ENCODE measurements at places on chromosomes 4 and X.
A peak's percentile ranks its signal among the peaks of the same experiment; 100 is the strongest.

GRCh38 chrX:56281789-56282188, 49.6 kb downstream of the KLF8 start:
- no peaks in the 10 kb centered on the region for H3K4me1 ChIP-seq
- peaks cover 6% of the 10 kb centered on the region for H3K27me3 ChIP-seq
- DNase-seq = no peak
- peaks cover 6% of the 10 kb centered on the region for H3K36me3 ChIP-seq

- no peak for DNase-seq
- no peak overlapping the region for H3K4me3 ChIP-seq
- H3K4me1 ChIP-seq = peaks cover 3% of the 10 kb centered on the region
- H3K27me3 ChIP-seq = no peaks in the 10 kb centered on the region
Measured at GRCh38 chr4:108174856-108175255, 6.1 kb upstream of the LEF1 start.

GRCh38 chr4:951186-951585, 18.9 kb downstream of the TMEM175 start:
- H3K27me3 ChIP-seq = no peaks in the 10 kb centered on the region
- H3K4me1 ChIP-seq = no peaks in the 10 kb centered on the region
- DNase-seq = no peak
- no peak overlapping the region for H3K4me3 ChIP-seq
- H3K27ac ChIP-seq = no peak overlapping the region
- peaks cover 74% of the 10 kb centered on the region for H3K36me3 ChIP-seq

DNA sequence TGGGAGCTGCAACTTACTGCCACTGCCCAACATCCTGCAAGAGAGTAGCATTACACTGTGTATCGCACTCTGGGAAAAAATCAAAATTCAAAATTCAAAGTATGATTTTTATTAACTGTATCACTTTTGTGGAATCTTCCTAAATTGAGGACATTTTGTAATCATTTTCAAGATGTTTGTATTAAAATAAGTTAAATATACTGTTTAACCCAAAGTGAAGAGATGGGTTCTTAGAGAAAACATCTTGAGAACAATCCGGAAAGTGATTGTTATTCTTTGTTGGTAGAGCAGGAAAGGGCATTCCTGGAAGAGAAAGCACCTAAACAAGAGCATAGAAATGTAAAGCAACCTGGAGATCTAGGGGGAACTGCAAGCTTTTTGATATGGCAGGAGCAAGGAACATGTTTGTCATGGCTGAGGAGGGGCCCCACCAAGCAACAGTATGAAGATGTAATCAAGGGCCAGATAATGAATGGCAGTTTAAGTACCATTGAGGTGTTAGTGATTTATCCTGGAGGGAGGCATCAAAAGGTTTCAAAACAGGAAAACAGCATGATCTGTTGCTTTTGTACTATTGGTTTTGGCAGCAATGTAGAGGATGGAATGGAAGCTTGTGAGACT, 14.1 kb upstream of the SEC24D start:
- no peaks in the 10 kb centered on the region for H3K36me3 ChIP-seq
- DNase-seq = no peak
- peak overlapping the region; percentile 31 for H3K4me3 ChIP-seq
- H3K27me3 ChIP-seq = no peaks in the 10 kb centered on the region

DNA sequence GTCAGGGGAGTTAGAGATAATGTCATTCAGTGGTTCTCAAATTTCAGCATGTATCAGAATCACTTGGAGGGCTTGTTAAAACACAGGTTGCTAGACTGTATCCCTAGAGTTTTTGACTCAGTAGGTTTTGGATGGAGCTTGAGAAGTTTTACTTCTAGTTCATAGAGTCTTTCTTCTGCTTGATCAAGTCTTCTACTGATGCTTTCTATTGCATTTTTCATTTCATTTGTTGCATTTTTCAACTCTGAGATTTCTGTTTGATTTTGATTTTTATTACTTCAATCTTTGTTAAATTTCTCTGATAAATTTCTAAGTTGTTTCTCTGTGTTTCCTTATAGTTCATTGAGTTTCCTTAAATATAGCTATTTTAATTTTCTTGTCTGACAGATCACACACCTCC, 361.4 kb downstream of the RAPGEF2 start:
- H3K4me3 ChIP-seq = no peak overlapping the region
- H3K36me3 ChIP-seq = no peaks in the 10 kb centered on the region
- no peak for DNase-seq
- H3K27ac ChIP-seq = no peak overlapping the region
- no peaks in the 10 kb centered on the region for H3K27me3 ChIP-seq
- no peaks in the 10 kb centered on the region for H3K4me1 ChIP-seq

GRCh38 chr4:155679343-155679742, 12.7 kb downstream of the GUCY1A1 start:
- H3K4me1 ChIP-seq = no peaks in the 10 kb centered on the region
- no peak for DNase-seq
- no peak overlapping the region for H3K4me3 ChIP-seq
- no peaks in the 10 kb centered on the region for H3K36me3 ChIP-seq
- H3K27ac ChIP-seq = no peak overlapping the region
- no peaks in the 10 kb centered on the region for H3K27me3 ChIP-seq

GRCh38 chr4:243426-243825, 61.8 kb downstream of the ZNF732 start:
- H3K27me3 ChIP-seq = no peaks in the 10 kb centered on the region
- DNase-seq = no peak
- H3K4me1 ChIP-seq = no peaks in the 10 kb centered on the region
- H3K36me3 ChIP-seq = peaks cover 11% of the 10 kb centered on the region

- H3K27me3 ChIP-seq = no peaks in the 10 kb centered on the region
- DNase-seq = no peak
- H3K4me1 ChIP-seq = no peaks in the 10 kb centered on the region
Measured at GRCh38 chr4:126753592-126753991, 879.2 kb upstream of the INTU start.

DNA sequence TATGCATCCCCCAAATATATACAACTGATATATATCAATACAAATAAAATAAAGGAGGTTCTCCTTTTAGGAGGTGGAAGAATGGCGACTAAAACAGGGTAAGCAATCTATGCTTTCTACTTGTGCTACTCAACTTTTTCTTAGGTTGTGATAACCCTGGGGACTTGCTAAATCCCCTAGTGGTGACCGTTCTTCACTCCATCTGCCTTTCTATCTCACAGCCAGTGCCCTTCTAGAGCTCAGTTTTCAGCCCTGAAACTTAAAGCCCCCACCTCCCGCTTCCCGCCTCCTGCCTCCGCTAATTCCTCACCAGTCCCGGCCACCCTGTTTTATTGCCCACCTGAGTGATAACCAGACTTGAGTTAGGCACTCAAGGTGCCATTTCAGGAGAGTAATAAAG, 15.5 kb upstream of the ESX1 start:
- H3K27me3 ChIP-seq = peaks cover 42% of the 10 kb centered on the region
- no peak for DNase-seq

DNA sequence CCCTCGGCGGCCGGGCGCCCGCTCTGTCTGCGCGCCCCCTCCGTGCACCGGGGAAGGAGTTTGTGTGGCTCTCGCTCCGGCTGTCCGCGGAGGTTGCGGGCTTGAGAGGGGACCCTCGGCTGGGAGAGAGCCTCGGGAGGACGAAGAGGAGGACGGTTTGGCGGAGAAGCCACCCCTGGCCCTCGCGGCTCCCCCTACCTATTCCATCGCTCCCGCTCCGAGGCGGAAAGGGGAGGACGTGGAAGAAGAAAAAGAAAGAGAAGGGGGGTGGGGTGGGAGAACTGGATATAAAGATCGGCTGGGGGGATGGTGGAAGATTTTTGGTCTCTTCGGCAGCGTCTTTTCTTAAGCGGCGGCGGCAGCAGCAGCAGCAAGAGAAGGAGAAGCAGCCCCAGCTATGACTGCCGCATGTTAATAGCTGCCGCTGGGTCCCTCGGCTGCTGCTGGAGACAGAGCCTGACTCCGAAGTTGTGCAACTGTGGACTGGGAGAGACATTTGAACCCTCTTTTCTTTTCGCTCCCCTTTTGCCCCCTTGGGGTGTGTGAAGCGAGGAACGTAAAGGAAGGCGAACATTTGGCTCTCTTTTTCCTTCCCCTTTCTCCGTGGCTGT, 895 bp downstream of the ADGRL3 start:
- H3K27ac ChIP-seq = peak overlapping the region; percentile 79
- DNase-seq = no peak
- no peaks in the 10 kb centered on the region for H3K4me1 ChIP-seq
- no peaks in the 10 kb centered on the region for H3K36me3 ChIP-seq

DNA sequence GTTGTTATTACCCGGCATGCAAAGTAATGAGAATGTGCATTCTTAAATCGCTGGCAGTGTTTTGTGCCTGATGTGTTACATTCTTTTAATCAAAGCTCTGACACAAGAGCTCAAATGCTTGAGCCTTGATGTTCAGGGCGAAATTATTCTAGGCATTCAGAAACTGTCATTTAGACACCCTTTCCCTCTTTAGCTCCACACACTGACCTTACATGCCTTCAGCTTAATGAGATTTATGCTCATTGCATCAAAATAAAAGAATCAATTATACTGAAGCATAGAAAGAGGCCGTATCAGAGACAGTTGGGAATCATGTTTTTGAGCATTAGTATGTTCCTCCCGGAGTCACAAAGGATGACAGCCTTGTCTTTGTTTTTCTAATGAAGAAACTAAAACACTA, 56.7 kb downstream of the FAM114A1 start:
- no peak overlapping the region for H3K4me3 ChIP-seq
- H3K36me3 ChIP-seq = peaks cover 80% of the 10 kb centered on the region
- H3K27me3 ChIP-seq = no peaks in the 10 kb centered on the region
- no peak for DNase-seq
- H3K27ac ChIP-seq = no peak overlapping the region

DNA sequence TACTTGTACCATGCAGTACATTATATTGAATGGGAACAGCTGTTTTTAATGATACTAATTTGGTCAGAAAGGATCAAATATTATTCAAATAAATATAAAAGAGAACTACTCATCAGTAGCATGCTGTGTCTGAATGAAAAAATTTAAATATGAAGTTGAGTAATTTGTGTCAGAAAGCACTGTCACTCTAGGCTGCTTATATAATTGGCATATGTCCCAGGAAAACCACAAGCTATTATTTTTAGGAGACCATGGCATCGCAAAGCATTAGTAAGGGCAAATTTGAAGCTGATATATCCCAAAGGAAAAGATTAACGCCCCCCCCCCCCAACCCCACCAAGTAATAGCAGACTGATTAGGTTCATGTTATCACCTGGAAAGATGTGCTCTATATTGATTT, 388.5 kb upstream of the SPANXN4 start:
- no peak overlapping the region for H3K27ac ChIP-seq
- H3K36me3 ChIP-seq = no peaks in the 10 kb centered on the region
- no peaks in the 10 kb centered on the region for H3K4me1 ChIP-seq
- H3K4me3 ChIP-seq = no peak overlapping the region
- H3K27me3 ChIP-seq = no peaks in the 10 kb centered on the region
- no peak for DNase-seq

DNA sequence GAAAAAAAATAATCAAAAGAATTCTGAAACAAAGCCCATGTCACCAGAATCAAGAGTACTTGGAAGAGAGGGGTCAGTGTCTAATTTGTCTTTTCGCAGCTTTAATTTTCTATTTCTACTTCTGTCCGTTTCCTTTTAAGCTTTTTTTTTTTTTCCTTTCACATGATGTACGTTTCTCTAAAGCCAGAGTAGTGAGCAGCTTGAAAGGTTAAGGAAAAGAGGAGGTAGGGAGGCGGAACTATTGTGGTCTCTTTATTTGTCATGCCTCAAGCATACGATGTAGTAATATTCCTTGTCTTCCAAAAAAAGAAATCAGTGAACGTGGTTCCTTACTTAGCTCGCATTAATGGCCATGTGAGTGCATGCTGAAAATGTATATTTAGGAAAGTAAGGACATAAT, 311.5 kb downstream of the TENM3 start:
- no peak overlapping the region for H3K4me3 ChIP-seq
- no peaks in the 10 kb centered on the region for H3K27me3 ChIP-seq
- no peak overlapping the region for H3K27ac ChIP-seq

- H3K4me3 ChIP-seq = no peak overlapping the region
- H3K4me1 ChIP-seq = no peaks in the 10 kb centered on the region
- H3K36me3 ChIP-seq = no peaks in the 10 kb centered on the region
Measured at GRCh38 chrX:137101273-137101990, 67.6 kb upstream of the GPR101 start.

DNA sequence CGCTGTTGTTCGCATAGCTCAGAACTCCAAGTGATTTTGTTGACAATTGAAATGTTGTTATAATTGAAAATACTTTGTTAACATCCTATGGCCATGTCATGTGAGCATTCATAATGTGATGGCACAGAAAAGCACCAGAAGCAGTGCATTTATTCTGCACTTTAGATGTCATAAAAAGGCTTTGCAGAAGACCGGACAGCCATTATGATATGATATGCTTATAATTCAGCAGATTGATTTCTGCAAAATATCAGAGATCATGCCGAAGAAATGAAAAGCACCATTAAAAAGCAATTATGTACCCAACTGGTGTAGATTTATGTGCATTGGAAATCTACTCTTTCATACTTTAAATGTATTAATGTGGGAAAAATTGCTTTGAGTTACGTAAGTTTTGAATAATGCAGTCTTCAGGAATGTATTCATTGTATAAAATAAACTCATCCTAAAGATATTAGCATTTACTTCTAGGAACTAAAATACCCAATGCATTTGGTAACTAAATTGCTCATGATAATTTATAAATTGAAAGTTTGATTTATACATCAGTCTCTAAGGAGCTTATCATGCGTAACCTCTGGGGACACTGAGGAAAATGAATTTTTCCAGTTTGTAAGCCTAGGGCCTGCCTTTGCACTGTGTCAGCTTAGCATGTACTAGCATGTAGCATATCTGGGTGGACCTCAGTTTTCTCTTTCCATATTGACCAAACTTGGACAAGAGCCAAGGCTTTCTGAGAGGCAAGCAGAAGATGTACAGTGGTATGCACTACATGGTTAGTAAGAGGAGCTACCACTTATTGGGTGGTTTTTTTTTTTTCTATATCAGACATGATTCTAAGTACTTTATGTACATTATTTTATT, 43.6 kb downstream of the TLR10 start:
- no peaks in the 10 kb centered on the region for H3K4me1 ChIP-seq
- no peak for DNase-seq
- H3K4me3 ChIP-seq = no peak overlapping the region
- no peaks in the 10 kb centered on the region for H3K36me3 ChIP-seq
- no peaks in the 10 kb centered on the region for H3K27me3 ChIP-seq
- H3K27ac ChIP-seq = no peak overlapping the region

DNA sequence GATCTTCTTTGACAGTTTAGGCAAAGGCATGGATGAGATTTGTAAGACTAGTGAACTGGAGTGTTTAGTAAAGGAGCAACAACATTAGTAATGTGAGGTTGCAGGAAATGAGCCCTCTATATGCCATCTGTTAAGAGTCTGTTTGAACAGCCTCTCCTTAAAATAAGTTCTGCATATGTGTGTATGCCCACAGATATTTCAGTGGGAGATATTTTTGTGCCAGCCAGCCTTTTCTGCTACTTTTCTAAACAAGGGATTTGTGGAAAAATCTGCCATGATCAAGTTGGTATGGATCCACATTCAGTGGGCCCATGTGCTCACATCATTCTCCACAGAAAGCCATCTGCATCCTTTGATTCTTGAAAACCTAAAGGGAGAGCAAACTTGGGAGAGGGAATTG, 237.7 kb downstream of the OPHN1 start:
- H3K4me1 ChIP-seq = no peaks in the 10 kb centered on the region
- H3K36me3 ChIP-seq = no peaks in the 10 kb centered on the region
- no peaks in the 10 kb centered on the region for H3K27me3 ChIP-seq
